Natural killer cell treated with Interleukin-12 subunit alpha and Interleukin-12 subunit beta and Interleukin-15 and Interleukin-18, amount 100 ng/mL, for 72 hours (primary cell): ENCODE measurements at places on chromosomes 3 and 15. TPM values are rescaled to one million over a fixed set of nuclear protein-coding genes. Genes with fewer than 3 reads are reported as not detected.

DNA sequence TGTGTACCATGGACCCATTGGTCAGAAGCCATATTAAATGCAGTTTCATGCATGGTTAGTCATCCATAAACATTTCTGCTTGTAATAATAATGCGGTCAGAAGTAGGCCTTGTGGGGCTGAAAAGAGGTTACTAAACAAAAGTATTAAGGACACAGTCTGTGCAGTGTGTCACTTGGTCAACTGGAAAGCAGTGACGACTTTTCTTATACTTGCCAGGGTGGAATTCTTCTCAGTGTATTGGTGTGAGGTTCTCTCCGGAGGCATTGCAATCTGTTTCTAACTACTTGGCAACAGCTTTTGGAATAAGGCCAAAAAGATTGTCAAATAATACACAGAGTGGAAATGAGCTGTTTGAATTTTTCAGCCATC, 46.8 kb downstream of the CHL1 start:
- DNase-seq: no peak

Gene AP3B2
- total RNA-seq: 1.1 TPM

Gene CD80
- 1.7 TPM for total RNA-seq

Gene TEX55
- total RNA-seq: not detected

Gene SLC27A2
- total RNA-seq: 77.6 TPM

DNA sequence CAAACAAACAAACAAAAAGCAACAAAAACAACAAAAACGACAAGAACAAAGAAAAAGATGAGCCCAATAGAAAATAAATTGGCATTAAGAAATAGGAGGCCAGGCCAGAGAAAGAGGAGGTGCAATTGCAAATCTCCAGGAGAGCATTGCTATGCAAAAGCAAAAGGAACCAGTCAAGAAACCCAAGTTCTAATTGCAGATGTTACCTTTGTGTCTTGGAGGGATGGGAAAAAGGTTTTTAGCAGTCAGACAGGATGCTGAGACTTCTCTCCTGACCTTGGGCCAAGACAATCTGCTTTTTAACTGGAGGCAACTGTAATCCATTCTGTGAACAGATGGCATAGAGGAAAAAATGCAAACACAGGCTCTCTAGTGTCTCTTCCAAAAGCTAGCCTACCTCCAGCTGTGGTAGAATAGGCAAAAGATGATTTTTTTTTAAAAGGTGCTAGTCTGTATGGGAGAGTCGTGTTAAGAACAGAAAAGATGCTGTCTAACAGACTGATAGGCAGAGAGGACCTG, 56.4 kb downstream of the LSAMP start:
- no peak for DNase-seq

Gene ZBTB47
- 2.7 TPM for total RNA-seq

- no peak for DNase-seq
Measured at GRCh38 chr3:69868841-69869420, 129.7 kb downstream of the MITF start.

- DNase-seq: no peak
Measured at GRCh38 chr3:133983576-133984560, 45.9 kb downstream of the SLCO2A1 start.

GRCh38 chr15:68629519-68630210, 50.9 kb downstream of the CORO2B start:
- DNase-seq: no peak

DNA sequence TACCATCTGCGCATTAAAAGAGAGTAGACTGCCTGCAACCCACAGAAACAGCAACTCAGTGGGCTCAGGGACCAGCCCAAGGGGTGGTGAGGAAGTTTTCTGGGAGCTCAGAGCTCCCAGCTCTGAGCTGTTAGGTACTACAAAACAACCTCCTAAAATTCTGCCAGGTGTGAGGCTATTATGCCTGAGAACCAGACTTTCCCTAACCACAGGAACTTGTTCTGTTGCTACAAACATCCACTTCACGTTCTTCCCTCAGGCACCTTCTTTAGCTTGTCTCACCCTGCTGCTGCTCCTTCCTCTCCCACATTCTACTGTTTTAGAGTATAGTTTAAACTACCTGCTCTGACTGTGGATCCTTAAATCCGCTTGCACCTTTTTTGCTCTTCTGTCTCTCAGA, 399.4 kb downstream of the ROBO1 start:
- DNase-seq: no peak

- no peak for DNase-seq
Measured at GRCh38 chr3:27324686-27325085, 44.5 kb downstream of the NEK10 start.

DNA sequence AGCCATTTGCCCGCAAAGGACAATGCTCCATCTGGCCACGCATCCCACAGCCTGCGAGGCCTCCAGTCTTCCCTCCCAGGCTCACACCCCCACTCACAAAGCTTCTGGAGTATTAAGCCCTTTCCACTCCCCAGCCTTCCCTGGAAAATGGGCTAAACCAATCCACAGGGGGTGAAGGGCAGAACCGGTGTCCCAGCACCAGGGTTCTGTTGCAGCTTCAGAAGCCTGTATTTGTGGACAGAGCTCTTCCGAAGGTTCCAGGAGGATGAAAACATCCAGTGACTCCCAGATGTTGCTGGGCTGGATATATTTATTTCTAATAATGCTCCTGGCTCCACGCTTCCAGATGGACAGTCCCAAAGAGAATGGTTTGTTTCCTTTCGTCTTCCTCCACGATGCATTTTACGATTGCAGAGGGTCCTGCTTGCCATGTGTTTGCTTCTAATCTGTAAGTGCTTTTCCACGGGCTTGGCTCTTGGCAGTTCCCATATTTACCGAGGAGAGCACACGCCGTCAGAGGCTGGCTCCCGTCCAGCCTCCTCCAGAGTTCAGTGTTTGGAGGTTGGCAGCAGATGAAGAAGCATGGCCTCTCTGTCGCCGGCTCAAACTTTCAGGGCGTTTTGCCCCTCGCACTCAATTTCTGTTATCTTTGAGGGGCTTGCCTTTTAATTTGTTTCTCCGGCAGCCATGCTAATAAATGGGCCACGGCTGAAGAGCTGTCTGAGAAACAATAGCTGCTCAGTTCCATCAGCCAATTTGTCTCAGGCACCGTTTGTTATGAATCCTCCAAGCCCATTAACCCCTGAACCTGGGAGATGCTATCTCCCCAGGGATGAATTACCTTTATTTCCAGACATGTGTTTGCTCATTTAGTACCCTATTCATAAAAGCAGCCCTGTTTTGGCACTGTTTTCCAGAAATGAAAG, 367.9 kb upstream of the PROK2 start:
- no peak for DNase-seq

DNA sequence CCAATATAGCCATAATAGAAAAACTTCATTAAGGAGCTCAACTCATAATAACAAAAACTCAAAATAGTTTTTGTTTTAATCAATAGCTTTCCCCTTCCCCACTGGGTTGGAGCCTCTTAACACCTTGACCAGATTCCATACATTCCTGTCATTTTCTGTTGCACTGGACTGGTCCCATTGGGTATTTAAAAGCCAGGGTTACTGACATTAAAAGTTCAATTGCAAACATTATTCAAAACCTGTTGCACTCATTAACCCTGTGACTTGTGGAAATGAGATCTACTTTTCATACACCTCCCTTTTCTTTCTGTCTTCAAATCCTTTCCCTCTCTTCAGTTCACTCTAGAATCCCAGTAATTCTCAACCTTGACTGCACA, 1.7 kb upstream of the HRG start:
- DNase-seq: no peak

GRCh38 chr3:128483657-128484403, 9.2 kb downstream of the GATA2 start:
- no peak for DNase-seq

DNA sequence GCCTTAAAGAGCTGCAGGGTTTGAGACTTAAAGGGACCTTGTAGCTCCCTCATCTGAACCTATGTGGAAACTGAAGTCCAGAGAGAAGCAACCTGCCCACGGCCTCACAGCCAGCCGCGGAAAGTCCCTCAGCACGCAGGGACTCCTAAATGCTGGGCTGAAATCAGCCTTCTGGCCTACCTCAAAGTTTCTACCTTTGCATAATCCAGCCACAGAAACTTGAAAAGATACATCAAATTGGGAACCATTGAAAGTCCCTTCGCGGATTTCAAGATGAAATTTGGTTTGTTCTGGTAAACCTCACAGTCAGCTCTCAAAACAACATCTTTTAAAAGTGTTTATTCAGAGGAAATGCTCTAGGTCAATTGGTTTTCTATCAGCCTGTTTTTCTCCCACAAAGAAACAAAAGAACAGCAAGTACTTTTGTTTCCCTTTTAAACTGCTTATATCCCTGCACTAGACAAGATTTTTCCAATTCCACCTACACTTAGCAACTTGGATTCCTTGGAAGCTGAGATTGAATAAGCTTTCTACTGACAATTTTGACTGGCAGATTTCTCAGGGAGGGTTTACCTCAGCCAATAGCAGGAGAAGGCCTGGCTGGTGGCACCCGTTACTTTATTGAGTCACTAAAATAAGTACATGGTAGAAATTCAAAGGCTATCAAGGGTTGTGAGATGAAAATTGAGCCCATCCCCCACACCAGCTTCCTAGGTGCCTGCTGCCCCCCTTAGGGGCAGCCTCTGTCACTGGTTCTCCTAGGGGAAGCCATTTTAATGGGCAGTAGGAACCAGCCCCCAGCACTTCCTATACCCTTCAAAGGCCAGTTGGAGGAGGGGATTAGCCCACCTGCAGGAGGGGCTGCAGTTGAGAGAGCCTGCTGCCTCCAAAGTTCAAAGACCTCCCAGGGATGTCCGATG, 171.2 kb downstream of the ADAMTS17 start:
- no peak for DNase-seq

- DNase-seq: no peak
Measured at GRCh38 chr3:133853925-133854227, 41.8 kb downstream of the RAB6B start.

DNA sequence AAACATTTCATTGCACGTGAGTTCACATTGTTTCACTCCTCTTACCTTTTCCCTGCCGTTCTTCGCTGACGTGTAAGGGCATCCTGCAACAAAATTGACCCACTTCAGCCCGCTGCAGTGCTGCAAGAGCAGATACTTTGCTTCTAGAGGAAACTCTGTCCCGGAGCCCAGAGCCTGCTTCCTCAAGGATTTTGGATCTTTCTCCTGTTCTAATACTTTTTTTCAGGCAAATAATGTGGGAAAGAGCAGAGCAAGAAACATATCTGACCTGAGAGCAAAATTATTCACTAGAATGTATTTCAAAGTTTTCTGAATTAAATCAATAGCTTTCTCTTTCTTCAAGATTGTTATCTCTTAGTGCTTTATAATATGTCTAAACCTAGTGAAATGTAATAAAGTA, 303.9 kb downstream of the AGBL1 start:
- DNase-seq: no peak

DNA sequence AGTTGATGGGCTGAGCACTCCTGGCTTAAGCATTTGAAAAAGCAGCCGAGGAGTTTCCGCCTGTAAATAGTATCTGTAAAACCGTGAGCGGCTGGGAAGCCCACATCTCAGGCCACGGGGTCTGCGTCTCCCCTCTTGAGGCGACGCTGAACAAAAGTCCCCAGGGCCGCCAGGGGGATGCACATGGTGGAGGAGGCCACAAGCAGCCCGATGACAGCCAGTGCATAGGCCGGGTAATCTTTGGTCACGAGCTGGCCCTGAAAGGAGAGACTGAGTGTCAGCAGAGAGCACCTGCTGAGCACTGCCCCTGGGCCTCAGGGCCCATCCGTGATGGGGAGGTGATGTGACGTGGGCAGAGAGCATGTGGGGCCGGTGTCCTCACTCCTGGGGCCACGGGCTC, 37.5 kb downstream of the SLC6A20 start:
- DNase-seq: no peak

DNA sequence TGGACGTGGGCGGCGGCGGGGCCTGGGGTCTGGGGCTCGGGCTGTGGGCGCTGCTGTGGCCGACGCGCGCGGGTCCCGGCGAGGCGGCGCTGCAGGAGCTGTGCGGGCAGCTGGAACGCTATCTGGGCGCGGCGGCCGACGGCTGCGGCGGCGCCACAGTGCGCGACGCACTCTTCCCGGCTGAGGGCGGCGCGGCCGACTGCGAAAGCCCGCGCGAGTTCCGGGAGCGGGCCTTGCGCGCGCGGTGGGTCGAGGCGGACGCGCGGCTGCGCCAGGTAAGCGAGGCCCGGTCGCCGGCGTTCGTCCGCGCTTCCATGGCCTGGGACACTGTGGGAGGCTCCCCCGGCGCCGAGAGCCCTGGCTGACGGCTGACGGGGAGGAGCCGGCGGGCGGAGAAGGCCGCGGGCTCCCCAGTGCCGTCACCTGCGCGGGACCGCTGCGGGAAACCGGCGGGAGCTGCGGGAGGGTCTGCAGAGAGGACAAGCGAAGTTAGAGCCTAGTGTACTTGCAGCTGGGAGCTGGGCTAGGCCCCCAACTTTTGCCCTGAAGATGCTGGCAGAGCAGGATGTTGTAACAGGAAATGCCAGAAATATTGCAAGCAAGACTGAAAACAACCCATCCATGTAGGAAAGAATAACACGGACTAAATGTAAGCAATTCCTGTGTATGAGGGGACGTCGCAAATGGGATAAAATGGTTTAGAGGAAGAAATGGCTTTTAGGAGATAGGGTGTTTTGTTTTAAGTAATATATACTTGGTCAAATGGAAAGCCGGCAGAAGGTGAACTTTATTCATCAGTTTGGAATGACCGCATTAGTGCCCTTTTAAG, 847 bp downstream of the WHAMM start:
- no peak for DNase-seq

GRCh38 chr3:187748050-187748481, 2.8 kb upstream of the BCL6 start:
- DNase-seq: peak; percentile 89

DNA sequence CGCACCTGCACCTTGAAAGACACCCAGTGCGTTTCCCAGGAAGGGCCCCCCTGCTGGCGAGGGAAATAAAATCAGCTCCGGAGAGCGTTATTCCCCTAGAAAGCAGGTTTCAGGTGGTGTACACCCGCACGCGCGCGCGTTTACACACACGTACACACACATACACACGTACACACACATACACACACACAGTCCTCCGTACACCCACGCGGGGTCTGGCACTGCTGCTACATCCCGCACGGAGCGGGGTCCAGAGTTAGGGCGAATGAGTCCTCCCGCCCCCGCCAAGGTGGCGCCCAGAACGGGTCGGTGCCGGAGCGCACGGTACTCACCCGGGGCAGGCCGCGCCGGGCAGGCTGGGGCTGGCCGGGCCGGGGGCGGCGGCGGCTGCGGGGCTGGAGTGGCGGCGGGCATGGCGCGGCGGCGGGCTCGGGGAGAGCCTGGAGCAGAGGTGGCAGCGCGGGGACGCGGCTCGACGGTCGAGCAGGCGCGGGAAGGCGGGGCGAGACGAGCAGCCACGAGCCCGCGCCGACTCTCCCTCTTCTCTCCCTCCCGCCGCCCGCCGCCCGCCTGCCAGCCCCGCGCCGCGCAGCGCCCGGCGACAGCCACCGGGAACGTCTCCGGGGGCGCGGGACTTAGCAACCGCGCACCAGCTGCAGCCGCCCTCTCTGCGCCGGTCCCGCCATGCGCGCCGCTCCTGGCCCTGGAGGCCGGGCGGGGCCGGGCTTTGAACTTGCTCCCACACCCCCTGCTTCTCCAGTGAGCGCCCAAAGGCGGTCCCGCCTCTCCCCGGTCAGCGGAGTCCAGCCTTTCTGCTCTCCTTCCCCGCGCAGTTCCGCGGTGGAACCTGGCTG, at the start of gene DCLK3:
TSS of gene DCLK3 (minus strand) at position 704 of the 854 bp plus-strand sequence. CDS start at position 414, 290 bp downstream.
- DNase-seq: no peak

GRCh38 chr3:159818399-159818798, 170.2 kb upstream of the IL12A start:
- no peak for DNase-seq
